ENCODE measurements at places on chromosomes 4 and X. TPM values are rescaled to one million over a fixed set of nuclear protein-coding genes. Genes with fewer than 3 reads are reported as not detected.

GRCh38 chr4:153781717-153782416 is 7.0 kb downstream of the SFRP2 start:
- no peak for DNase-seq
- no peaks in the 10 kb centered on the region for H3K27me3 ChIP-seq
- H3K4me1 ChIP-seq: no peaks in the 10 kb centered on the region
- no peak overlapping the region for H3K4me3 ChIP-seq

GRCh38 chr4:72377491-72378194 is 191.4 kb downstream of the ADAMTS3 start:
- H3K27ac ChIP-seq: no peak overlapping the region
- no peak overlapping the region for H3K4me3 ChIP-seq
- no peaks in the 10 kb centered on the region for H3K4me1 ChIP-seq
- DNase-seq: no peak

GRCh38 chr4:156969101-156969500 is 2.5 kb downstream of the PDGFC start:
- peaks cover 20% of the 10 kb centered on the region for H3K4me1 ChIP-seq
- H3K27me3 ChIP-seq: no peaks in the 10 kb centered on the region
- H3K4me3 ChIP-seq: no peak overlapping the region
- DNase-seq: no peak

GRCh38 chr4:176838601-176839433 is 46.1 kb upstream of the VEGFC start:
- no peaks in the 10 kb centered on the region for H3K36me3 ChIP-seq
- DNase-seq: no peak
- no peak overlapping the region for H3K27ac ChIP-seq

GRCh38 chr4:153620352-153620751 is 63.7 kb upstream of the TLR2 start:
- no peaks in the 10 kb centered on the region for H3K4me1 ChIP-seq
- no peaks in the 10 kb centered on the region for H3K27me3 ChIP-seq
- no peak for DNase-seq
- H3K36me3 ChIP-seq: 0 out of 2 replicates have a peak, but pooled peaks cover 10% of the 10 kb centered on the region

DNA sequence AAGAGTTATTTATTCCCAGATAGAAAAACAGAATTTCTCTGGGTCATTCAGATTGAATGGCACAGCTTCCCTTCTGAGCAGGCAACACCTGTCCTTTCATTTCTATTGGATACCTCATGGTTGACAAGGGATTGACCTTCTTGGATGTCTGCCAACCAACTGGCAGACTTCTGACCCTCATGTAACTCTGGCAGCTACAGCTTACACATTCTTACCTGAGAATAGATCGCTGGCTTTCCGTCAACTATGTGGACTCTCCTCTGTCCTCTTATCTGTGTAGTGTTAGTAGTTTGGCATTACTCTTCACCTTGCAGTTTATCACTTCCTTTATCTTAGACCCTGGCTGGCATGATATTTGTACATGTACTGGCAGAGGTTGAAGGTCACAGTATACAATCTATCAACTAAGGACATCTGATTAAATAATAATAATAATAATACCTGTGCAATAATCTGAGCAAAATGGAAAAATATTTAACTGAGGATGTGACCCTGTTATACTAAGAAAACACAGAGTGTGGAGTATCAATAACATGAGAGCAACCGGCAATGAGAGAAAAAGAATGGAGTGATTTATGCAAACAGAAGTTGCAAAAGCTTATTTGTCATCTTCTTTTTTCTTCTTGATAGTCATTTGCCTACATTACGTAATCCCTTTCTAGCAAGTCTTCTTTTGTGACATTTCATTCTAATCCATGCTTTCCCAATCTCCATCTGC is 1118.2 kb downstream of the ARAP2 start:
- H3K27ac ChIP-seq: no peak overlapping the region
- H3K36me3 ChIP-seq: no peaks in the 10 kb centered on the region
- no peak for DNase-seq
- no peak overlapping the region for H3K4me3 ChIP-seq
- H3K4me1 ChIP-seq: no peaks in the 10 kb centered on the region

DNA sequence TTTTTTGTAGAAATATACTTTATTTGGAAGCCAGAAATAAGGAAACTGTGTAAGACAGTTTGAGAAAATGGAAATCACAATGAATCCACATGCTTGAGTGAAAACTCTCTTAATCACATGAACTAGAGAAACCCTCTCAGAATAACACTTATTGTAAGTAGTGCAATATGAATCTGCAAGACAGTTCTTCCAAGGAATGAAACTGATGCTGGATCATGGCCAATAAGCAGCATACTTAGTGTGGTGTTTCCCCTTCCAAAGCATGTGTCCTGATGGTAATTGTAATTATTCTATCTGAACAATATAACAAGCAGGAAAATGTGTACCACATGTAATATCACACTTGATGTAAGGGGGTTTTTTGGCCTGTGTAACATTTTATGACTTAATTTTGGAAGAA is 1870.5 kb upstream of the TENM3 start:
- no peaks in the 10 kb centered on the region for H3K36me3 ChIP-seq
- no peak overlapping the region for H3K4me3 ChIP-seq
- DNase-seq: no peak
- no peaks in the 10 kb centered on the region for H3K4me1 ChIP-seq
- no peak overlapping the region for H3K27ac ChIP-seq
- no peaks in the 10 kb centered on the region for H3K27me3 ChIP-seq

GRCh38 chr4:24470666-24471485 is 113.5 kb downstream of the DHX15 start:
- H3K4me1 ChIP-seq: peaks cover 8% of the 10 kb centered on the region
- no peak for DNase-seq
- peaks cover 30% of the 10 kb centered on the region for H3K27me3 ChIP-seq
- no peaks in the 10 kb centered on the region for H3K36me3 ChIP-seq

- H3K27ac ChIP-seq: no peak overlapping the region
- no peak overlapping the region for H3K4me3 ChIP-seq
- DNase-seq: no peak
- H3K27me3 ChIP-seq: no peaks in the 10 kb centered on the region
- no peaks in the 10 kb centered on the region for H3K36me3 ChIP-seq
Measured at GRCh38 chr4:182971702-182972101, 54.5 kb upstream of the DCTD start.

DNA sequence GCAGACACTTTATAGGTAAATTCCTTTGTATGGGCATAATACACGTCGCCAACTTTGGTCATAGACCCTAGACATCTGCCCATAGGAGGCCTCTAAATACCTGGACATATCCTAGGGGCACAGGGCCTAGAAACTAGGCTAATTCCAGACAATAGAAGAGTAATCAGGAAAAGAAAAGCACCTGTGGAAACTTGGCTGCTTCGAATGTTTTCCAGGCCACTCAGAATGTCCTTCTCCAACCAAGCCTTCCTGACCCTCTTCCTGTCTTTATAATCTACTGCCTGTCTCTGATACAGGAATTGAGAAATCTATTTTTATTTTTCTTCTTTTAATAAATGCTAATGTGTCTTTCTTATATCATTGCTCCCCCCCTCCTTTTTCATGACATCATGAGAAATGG is 493.1 kb downstream of the IL15 start:
- H3K27ac ChIP-seq: no peak overlapping the region
- H3K27me3 ChIP-seq: no peaks in the 10 kb centered on the region
- no peak for DNase-seq
- H3K4me3 ChIP-seq: no peak overlapping the region
- H3K36me3 ChIP-seq: no peaks in the 10 kb centered on the region
- H3K4me1 ChIP-seq: 0 out of 2 replicates have a peak, but pooled peaks cover 3% of the 10 kb centered on the region

GRCh38 chr4:183478926-183479325 is 25.9 kb upstream of the ING2 start:
- H3K4me3 ChIP-seq: no peak overlapping the region
- no peak for DNase-seq
- H3K36me3 ChIP-seq: no peaks in the 10 kb centered on the region

GRCh38 chrX:85988353-85988752 is 59.0 kb downstream of the CHM start:
- no peak overlapping the region for H3K27ac ChIP-seq
- no peak for DNase-seq
- H3K4me1 ChIP-seq: no peaks in the 10 kb centered on the region
- H3K36me3 ChIP-seq: no peaks in the 10 kb centered on the region

DCAF8L2 gene
- total RNA-seq: not detected

CT45A5 gene
- not detected for total RNA-seq

GAGE1 gene
- 0.17 TPM for total RNA-seq

HSD17B13 gene
- 0.81 TPM for total RNA-seq

NEIL3 gene
- total RNA-seq: 18.1 TPM

TMPRSS11B gene
- not detected for total RNA-seq

Measured in HCT116 (cell line).